ENCODE measurements at places on chromosomes 5 and 9.

DNA sequence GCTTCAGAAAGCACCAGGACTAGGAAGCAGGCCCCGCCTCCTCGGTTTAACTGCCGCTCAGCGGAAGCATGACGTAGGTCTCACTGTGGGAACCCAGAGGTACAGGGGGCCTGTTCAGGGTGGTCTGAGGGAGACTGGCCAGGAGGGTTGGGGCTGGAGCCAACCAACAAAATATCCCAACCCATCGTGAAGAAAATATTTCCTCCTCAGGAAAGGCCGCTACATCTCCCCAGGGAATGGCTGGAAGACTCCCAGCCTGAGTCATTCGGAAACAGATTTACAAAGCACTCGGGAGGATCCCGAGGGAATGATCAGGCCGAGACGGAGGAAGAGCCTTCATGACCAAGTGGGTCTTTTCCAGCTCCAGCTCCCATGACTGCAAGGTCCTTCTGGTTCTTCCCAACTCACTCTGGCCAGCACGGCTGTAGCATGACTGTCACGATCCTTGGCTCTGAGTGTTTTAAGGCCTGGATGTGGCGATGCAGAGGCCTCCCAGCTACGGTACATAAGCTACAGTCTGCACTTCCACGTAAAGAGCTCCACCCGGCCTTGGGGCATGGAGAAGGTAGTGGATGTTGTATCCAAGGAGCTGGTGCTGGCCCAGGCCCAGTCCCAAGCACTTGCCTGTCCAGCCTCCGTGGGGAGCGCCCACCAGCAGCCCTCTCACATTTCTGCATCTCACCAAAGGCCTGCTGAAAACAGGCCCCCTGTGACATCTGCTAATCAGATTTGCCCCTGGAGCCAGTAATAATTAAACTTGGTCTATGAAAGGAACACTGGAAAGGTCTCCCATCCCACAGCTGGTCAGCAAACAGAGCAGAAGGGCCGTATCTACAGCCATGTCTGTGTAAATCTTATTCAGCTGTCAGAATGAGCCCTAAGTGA, 100.6 kb downstream of the LHFPL2 start:
- H3K27ac ChIP-seq: peak overlapping the region; percentile 94
- H3K4me1 ChIP-seq: peaks cover 12% of the 10 kb centered on the region
- DNase-seq: peak; percentile 97
- peak overlapping the region; percentile 22 for H3K4me3 ChIP-seq
- H3K36me3 ChIP-seq: no peaks in the 10 kb centered on the region

DNA sequence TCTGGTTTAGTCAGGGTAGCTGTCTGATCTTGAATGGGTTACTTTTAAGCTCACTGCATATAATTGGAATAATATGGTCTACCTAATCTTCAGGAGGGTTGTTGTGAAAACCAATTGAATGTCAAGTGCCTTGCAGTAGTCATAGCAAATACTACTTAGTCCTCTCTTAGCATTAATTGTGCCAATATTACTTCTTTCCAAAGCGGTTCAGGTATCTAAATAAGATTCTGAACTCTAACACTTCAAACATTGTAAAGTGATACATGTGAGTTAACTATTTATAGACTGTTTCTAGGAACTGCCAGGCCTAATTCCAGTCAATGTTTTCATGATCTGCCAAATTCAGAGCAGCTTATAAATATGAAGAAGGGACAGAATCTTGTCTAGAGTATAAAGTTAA, 140.2 kb downstream of the SH3GL2 start:
- no peaks in the 10 kb centered on the region for H3K36me3 ChIP-seq
- H3K27ac ChIP-seq: no peak overlapping the region
- DNase-seq: no peak
- no peaks in the 10 kb centered on the region for H3K27me3 ChIP-seq

DNA sequence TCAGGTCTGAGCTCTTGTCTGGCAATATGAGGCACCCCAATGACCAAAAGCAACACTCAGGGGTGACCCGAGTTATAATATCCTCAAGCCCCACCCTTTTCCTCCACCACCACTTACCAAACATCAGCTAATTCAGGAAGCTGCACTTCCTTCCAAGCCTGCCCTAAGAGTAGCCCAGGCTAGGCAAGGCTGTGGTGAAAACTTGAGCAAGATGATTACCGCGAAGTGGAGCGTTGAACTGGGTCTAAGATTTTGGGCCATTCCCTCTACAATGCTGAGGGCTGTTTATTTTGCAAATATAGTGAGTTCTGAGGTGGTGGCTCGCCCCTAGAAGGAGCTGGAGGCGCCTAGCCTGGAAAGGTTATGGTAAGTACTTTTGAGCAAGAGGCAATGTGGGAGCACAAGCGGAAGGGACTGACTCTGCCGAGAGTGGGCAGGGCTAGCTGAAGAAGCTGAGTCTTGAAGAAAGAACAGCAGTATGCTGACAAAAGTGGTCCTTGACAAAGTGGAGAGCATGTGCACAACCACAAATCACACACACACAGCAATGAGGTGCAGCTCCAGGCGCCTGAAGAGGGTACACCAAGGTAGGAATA, at the start of gene HK3:
TSS of gene HK3 (minus strand) at position 51 of the 596 bp plus-strand sequence. CDS start 3,187 bp downstream, outside the sequence.
- no peak within 1 kb of the TSS for H3K27ac ChIP-seq
- no peaks in the 10 kb centered on the region for H3K27me3 ChIP-seq
- H3K4me1 ChIP-seq: no peaks in the 10 kb centered on the region

GRCh38 chr5:4015709-4016108, 420.1 kb downstream of the IRX1 start:
- DNase-seq: no peak
- H3K4me1 ChIP-seq: no peaks in the 10 kb centered on the region
- no peaks in the 10 kb centered on the region for H3K27me3 ChIP-seq
- peak overlapping the region; percentile 57 for H3K27ac ChIP-seq
- no peaks in the 10 kb centered on the region for H3K36me3 ChIP-seq

DNA sequence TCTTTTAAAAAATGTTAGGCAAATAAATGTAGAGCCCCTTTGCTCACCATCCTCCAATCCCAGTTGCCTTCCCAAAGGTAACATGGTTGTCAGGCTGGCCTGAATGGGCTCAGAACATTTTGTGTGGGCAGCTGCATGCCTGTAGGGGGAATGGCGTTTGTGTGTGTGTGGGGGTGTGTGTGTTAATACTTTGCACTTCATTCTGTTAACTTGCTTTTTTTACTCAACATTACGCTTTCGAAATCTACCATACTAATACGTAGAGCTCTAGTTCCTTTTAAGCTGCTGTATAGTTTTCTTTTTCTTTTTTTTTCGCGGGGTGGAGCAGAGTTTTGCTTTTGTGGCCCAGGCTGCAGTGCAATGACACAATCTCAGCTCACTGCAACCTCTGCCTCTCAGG, 14.0 kb downstream of the MYOZ3 start:
- no peaks in the 10 kb centered on the region for H3K36me3 ChIP-seq
- H3K27me3 ChIP-seq: no peaks in the 10 kb centered on the region
- peak overlapping the region; percentile 95 for H3K27ac ChIP-seq
- peaks cover 43% of the 10 kb centered on the region for H3K4me1 ChIP-seq

- DNase-seq: no peak
- H3K36me3 ChIP-seq: peaks cover under 1% of the 10 kb centered on the region
- peak within 1 kb of the TSS; percentile 83 for H3K4me3 ChIP-seq
- H3K4me1 ChIP-seq: peaks cover 41% of the 10 kb centered on the region
- H3K27ac ChIP-seq: peak within 1 kb of the TSS; percentile 70
- H3K27me3 ChIP-seq: no peaks in the 10 kb centered on the region
These were observed at the start of gene TGFBI for GRCh38 chr5:136028782-136029742. Gene TGFBI, plus strand, starts transcription at chr5:136028988. Its CDS starts 68 bp downstream, at chr5:136029056.

DNA sequence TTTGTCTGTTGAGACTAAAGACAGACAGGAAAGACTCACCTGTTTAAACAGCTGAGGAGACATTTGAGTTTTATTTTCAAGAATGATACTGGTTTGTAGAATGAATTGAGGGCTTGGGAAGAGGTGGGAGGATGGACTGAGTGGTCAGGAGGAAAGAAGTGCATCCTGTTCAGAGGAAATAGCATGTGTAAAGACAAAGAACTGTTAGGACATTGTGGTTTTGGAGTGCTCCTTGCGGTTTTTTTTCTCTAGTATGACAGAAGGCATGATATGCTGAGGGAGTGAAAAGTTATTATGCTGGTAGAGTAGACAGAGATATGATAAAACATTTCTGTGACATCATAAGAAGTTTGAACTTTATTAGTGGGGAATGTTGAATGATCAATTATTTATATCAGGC, 270.7 kb upstream of the ELAVL2 start:
- no peaks in the 10 kb centered on the region for H3K4me1 ChIP-seq
- H3K36me3 ChIP-seq: no peaks in the 10 kb centered on the region
- no peak overlapping the region for H3K27ac ChIP-seq

DNA sequence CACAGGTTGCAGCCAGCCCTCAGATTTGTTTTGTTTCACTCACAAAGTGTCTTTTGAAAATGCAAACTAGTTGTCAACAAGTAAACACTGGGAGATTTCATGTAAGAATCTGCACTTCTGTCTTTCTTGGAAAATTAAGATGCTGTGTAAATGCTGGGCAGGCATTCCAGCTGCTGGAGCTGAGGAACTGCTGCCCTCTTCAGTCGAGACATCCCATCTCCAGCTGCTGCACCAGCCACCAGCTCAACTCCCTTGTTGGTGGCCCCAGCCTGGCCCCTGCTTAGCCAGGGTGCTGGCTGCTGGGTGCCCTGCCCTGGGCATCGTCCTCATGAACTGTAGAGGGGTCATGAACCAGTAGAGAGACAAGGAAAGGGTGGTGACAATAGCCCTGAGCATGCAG, 33.1 kb upstream of the AFAP1L1 start:
- no peak for DNase-seq
- H3K4me1 ChIP-seq: no peaks in the 10 kb centered on the region
- H3K36me3 ChIP-seq: peaks cover 8% of the 10 kb centered on the region
- no peaks in the 10 kb centered on the region for H3K27me3 ChIP-seq
- H3K4me3 ChIP-seq: no peak overlapping the region
- H3K27ac ChIP-seq: no peak overlapping the region

DNA sequence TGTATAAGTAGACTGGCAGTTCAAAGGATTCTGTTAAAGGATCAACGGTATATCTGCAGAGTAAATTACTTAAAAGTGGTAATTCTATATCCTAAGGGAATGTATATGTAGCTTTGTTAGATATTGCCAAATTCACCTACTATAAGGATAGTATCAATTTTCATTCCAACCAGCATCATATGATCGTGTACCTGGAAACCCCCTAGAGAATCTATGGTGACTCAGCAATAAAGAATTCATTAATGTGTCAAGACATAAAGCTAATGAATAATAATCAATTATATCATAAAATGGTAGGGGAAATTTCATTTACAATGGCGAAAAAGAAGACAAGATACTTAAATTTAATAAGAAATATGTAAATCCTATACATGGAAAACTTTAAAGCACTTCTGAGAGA, 234.1 kb upstream of the ACTBL2 start:
- no peak overlapping the region for H3K4me3 ChIP-seq
- no peaks in the 10 kb centered on the region for H3K36me3 ChIP-seq
- no peak overlapping the region for H3K27ac ChIP-seq

DNA sequence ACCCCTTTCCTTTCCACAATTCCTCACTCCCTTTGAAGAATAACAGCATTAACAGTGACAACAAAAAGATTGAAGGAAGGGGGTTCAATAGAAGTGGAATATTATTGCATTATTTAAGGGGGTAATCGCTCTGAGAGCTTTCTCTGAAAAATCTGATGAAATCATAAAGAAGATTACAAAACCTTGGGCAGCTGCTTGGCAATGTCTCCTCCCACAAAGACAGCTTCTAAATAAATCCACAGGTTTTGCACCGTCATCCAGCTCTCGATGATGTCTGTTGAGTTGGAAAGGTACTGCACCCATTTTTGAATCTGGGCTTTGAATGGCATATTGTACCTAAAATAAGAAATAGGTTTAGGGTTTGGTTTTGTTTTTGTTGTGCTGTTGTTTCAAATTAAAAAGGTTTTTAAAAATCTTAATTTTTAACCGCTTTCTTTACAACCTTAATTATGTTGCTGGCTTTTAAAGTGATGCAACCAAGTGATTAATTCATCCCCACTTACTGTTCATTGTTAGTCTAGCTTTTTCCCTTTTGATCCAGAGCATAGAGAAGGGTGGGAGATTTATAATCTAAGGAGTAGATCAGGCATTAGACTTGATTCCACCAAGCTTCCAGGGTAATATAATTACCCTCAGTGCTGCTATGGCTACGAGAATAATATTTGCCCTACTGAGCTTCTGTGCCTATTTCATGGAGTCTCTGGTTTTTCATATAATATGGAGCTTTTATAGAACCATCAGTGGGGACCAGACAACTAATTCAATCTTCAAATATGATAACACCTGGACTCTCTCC, 85.0 kb downstream of the DNAH5 start:
- H3K27me3 ChIP-seq: no peaks in the 10 kb centered on the region
- no peaks in the 10 kb centered on the region for H3K4me1 ChIP-seq
- H3K36me3 ChIP-seq: no peaks in the 10 kb centered on the region
- no peak overlapping the region for H3K27ac ChIP-seq

DNA sequence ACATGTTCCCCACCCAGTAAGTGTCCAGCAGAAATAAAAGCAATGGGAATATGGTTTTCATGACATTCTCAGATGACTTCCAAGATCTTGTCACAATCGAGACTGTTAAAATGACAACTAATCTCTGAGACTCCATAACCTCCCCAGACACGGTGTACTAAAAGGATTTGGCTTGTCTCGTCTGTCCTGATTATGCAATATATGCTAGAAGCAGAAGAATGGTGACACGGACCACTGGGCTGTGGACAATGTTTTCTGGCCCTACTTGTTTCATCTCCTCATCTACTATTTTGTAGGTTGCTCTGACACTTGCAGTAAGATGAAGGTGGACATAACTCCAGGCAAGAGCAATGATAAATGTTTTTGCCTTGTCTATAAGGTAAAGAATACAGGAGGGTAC, 56.6 kb downstream of the BNC2 start:
- no peak overlapping the region for H3K27ac ChIP-seq
- H3K27me3 ChIP-seq: no peaks in the 10 kb centered on the region
- H3K36me3 ChIP-seq: no peaks in the 10 kb centered on the region
- H3K4me3 ChIP-seq: no peak overlapping the region
- H3K4me1 ChIP-seq: no peaks in the 10 kb centered on the region

- H3K27ac ChIP-seq: no peak overlapping the region
- no peaks in the 10 kb centered on the region for H3K36me3 ChIP-seq
- DNase-seq: no peak
- H3K4me3 ChIP-seq: no peak overlapping the region
These were observed 111.9 kb upstream of the FST start for GRCh38 chr5:53368516-53368915.

- no peak overlapping the region for H3K27ac ChIP-seq
- no peak for DNase-seq
- no peaks in the 10 kb centered on the region for H3K36me3 ChIP-seq
- no peaks in the 10 kb centered on the region for H3K4me1 ChIP-seq
These were observed 71.8 kb downstream of the SYK start for GRCh38 chr9:90873422-90873821.

DNA sequence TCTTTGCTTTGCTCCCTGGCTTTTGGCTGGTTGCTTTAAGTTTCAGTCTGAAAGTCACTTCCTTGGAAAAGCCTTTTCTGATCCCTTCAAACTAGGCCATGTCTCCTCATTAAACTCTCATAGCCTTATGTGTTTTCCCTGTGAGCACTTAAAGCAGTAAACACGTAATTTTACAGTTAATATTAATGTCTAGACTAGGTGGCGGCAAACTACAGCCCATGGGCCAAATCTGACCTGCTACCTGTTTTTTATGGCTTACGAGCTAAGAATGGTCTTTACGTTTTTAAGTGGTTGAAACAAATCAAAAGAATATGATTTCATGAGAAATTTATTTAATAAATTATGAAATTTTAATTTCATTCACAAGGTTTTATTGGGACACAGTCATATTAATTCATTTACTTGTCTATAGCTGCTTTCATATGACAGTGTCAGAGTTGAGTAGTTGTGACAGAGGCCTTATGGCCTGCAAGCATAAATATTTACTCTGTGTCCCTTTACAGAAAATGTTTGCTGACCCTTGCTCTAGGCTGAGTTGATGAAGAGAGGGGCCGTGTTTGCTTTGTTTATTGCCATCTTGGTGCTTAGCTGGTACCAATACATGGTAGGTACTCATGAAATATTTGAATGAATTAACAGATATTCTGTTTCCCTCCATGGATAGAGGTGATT, 7.4 kb downstream of the SLC44A1 start:
- no peaks in the 10 kb centered on the region for H3K27me3 ChIP-seq
- no peak overlapping the region for H3K27ac ChIP-seq
- DNase-seq: no peak
- H3K4me1 ChIP-seq: peaks cover 1% of the 10 kb centered on the region
- no peak overlapping the region for H3K4me3 ChIP-seq
